ENCODE measurements at places on chromosomes 11 and 22.
A peak's percentile ranks its signal among the peaks of the same experiment; 100 is the strongest.

DNA sequence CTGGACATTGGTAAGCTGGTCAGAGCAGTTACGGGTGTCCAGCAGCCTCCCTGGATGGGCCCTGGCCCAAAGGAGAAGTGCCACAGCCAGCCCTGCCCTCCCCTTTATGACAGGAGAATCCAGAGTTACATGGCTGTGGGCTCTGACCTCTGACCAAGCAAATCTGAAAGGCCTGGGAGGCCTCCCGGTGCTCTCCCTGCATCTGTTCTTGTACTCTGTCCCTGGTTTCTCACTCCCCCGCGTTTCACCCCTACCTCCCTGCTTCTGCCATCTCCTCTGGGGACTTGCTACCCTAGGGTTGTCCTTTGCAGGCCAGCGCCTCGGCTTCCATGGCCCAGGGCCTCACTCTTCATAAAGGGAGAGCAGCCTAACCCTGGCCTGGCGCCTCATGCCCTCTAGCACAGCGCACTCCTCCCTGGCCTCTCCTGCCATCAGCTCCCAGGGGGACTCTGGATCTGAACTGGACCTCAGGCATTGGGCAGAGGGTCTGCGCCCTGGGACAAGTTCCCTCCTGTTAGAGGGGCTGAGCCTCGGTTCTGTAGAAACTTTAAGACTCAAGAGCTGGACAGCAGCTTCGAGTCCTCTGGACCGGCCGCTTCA, 10.7 kb downstream of the PICK1 start:
- no peak for DNase-seq

DNA sequence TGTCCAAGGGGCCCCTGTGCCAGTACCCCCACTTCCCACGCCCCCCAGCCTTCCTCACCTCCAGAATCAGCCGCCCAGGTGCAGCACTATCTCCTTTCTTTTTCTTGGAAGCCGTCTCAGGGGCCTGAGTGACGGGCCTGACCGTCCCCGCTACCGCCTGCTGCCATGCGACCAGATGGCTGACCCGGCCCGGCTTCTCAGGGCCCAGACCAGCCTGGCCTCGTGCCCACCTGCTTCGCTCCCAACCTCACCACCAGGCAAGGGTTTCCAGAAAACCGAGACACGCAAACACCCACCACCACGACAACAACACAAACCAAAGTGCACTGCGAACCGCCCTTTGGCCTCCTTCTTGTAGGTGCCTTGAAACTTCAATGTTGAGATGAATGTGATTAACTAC, 39.1 kb downstream of the MACROD1 start:
- no peak for DNase-seq

GRCh38 chr22:45344334-45344733, 34.6 kb downstream of the FAM118A start:
- peak; percentile 4 for DNase-seq

GRCh38 chr11:64717268-64717578, 5.8 kb downstream of the NRXN2 start:
- DNase-seq: no peak

DNA sequence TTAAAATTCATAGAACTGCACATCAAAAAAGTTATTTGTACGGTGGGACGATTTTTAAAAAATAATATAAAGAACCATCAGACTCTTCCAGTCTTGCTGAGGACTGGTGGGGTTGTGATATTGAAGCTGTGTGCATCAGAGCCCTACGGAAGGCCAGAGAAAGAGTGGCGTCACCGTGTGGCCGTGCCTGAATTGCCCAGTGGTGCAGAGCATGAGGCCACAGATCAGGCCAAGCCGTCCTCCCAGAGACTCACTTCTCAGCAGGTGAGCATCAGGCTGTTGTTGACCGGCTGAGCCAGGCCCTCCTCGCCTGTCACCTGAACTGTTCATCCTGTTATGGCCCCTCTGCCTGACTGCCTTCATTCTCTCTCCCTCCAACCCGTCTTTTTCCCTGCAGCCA, 1013.9 kb downstream of the TBC1D22A start:
- DNase-seq: no peak

DNA sequence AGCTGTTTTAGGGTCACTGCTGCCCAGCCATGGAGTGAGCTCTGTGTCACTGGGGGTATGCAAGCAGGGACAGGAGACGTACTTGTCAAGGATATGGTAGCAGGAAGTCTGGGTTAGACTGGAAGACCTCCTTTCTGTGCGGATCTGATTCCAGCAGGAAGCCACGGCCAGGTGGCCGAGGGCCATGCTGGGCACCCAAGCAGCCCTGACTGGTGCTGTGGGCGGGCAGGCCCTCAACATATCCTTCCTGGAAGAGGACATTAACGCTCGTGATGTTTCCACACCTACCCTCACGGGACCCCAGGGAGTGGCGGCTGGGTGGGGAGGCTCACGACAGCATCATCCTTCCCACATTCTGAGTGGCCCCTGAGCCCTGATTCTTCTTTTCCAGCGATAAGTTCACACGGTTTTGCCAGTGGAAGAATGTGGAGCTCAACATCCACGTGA, 8.7 kb upstream of the ANKRD13D start:
- DNase-seq: no peak

DNA sequence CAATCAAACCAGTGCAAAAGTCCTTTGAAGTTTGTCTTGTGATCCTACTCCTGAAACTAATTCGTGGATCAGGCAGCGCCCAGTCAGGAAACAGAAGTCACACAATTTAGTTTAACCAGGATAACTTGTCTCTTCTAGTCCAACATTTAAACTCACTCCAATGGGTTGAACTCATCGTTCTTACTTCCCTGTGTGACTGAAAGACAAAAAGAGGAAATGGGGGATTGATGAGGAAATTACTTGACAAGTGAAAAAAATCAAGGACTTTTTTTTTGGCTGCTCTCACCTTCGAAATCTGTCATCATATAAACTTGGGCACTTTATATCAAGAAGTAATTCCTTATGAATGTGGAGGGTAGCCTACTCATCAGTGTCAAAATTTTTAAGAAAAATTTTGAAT, 78.4 kb downstream of the HSD17B12 start:
- no peak for DNase-seq

DNA sequence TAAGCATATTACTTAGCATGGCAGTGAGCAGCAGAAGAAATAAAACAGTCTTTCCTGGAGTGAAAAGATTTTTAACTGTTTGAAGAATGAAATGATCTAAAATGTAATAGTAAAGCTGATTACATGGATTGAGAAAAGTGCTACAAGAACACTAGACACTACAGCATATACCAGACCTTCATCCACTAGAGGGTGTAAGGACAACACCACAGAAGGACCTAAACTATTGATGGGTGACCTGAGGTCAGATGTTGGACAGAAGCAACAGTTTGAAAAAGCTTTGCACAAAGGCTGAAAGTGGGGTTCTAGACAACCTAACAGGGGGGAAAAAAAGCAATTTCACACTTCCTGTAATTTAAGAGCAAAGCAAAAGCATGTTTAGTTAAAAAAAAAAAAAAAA, 97.7 kb downstream of the RBFOX2 start:
- peak; percentile 76 for DNase-seq

- DNase-seq: peak; percentile 72
Observed at GRCh38 chr11:99370549-99371216, 349.9 kb downstream of the CNTN5 start.

DNA sequence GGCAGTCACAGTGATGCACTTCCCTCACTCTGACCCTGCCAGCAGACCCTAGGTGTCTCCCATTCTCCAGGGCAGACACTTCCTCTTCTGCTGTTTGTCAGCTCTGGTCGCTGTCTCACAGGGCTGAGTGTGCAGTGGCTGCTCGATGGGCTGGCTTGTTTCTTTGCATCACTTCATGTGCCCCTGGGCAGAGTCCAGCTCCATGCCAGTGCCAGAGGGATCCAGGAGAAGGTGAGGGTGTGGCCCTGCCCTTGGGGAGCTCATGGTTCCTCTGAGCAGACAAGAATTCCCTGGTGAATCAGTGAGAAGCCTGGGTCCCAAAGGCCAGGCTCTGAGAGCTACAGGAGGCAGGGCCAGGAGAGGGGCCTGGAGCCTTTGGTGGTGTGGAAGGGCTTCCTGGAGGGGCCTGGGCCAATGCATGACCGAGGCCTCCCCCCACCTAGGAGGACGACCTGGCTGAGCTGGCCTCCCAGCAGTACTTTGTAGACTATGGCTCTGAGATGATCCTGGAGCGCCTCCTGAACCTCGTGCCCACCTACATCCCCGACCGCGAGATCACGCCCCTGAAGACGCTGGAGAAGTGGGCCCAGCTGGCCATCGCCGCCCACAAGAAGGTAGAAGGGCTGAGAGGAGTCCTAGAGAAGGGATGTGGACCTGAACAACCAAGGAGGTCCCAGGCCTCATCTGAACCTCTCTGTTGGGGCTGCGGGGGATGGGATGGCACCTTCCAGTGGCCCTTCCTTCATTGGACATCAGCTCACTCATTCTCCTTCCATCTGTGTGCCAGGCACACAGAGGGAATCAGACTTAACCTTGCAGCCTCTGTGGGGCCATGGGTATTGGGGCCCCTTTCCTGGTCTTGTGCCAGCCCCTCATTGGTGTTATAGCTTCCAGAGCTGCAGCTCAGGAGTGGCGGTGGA, 66.1 kb downstream of the MYO7A start:
- DNase-seq: no peak

- no peak for DNase-seq
Observed at GRCh38 chr11:111703576-111703975, 62.6 kb downstream of the PPP2R1B start.

DNA sequence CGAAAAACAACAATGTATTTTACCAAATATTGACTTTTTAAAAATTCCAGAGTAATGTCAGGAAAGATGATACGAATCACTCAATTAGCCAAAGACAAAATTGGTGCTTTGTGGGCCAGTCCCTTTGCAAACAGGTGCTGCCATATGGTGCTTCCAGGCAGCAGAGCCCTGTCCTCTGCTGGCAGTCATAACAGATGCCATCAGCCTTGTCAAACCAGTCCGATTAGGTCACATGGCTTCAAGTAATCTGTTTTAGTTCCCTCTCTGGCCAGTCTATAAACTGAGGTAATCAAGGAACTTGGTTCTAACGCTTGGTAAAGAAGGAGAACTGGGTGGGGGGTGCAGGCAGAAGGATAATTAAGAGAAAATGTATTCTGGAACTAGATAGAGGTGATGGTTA, 49.1 kb upstream of the CAPRIN1 start:
- DNase-seq: no peak

GRCh38 chr11:70054004-70054403, 24.1 kb upstream of the ANO1 start:
- no peak for DNase-seq

GRCh38 chr22:21862386-21863245, 4.8 kb downstream of the MAPK1 start:
- DNase-seq: no peak
